ENCODE measurements at places on chromosomes 3 and 15.
A peak's percentile ranks its signal among the peaks of the same experiment; 100 is the strongest.

DNA sequence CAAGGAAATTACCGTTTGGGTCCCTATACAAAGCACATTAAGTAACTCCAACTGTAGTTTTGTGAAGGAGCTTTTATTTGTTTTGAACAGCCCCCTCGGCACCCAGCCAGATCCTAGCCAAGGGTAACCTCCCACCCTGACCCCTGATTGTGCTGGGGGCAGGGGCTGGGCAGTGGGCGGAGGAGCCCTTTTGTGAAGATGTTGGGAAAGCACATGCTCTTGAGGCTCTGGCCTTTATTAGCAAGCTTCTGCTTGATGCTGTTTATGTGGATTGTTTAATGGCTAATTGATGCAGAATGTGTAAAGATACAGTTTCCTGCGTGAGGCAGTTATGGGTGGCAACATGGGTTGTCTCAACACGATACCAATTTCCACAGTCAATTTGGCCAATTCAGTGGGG, 136.5 kb downstream of the MAP2K5 start:
- DNase-seq, result no peak

- DNase-seq, result no peak
These were observed 716 bp downstream of the SMC4 start for GRCh38 chr3:160400030-160400701.

GRCh38 chr15:69751147-69751546, 298.5 kb downstream of the RPLP1 start:
- DNase-seq, result no peak

DNA sequence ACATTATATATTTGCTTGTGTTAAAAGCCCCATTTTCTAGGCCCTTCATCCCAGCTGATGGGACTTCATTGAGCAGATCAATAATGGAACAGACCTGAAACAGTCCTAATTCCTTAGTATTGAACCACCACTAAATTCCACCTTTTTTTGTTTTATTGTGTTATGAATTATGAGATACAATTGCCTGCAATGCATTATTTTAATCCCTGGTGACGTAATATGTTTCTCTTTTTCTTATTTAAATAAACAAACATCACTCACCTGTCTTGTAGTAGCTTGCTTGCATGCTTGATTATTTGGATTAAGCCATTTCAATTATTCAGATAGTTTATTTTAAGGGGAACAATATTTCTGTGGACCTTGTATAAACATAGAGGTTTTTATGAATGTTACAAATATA, 40.7 kb upstream of the GMNC start:
- DNase-seq, result no peak

- DNase-seq, result no peak
These were observed 145.4 kb downstream of the PDZRN3 start for GRCh38 chr3:73479325-73479724.

GRCh38 chr15:71151081-71151480, 35.8 kb downstream of the THSD4 start:
- DNase-seq, result no peak

DNA sequence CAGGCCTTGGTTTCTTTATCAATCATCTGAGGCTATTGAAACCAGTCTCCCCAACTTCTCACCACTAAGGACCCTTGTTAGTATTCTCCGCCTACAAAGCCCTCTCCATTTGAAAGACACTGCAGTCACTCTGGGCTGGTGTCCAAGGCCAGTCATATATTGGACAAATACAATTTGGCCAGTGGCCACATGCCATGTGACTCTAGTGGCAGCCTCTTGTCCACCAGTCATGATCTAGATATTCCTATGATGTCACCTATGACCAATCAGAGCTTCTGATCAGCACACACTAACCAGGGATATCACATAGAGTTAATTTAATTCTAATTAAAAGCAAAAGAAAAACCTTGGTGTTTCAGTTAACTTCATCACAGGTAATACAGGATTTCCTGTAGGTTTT, 68.2 kb downstream of the RAB11A start:
- no peak for DNase-seq

DNA sequence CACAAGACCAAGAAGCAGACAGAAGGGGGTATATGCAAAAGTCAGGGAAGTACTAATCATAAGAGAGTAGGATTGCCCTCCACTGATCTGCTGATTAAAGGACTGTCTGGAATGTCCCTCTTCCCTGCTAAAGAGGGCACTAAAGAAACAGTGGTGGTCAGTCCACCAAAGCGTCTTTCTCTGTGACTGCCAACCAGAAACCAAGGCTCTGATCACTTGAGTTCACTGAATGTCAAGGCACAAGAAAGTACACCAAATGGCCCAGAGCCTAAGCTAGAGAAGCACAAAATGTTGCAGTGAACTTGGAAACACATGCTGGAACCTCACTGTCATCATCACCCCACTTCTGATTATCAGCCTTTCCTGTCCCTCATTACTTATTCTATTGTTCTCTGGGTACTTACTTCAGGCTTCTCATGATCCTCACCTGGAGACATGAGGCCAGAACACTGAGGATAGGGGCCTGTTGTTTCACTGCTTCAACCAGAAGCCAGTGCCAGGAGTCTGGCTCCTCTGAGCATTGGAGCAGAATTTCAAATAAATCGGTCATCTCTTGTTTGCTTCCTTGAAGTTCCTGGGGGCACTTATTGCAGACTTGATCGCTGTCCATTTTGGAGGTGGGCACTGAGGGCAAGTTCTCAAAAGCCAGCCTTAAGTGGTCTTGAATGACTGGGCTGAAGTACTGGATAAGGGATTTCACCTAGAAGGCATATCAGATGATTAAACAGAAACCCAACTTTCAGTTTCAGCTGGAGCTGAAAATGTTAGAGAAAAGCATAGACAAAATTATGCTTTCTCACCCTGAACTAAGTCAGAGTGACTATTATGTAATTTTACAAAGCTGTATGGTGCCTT, 58.9 kb downstream of the EIF3J start:
- no peak for DNase-seq

DNA sequence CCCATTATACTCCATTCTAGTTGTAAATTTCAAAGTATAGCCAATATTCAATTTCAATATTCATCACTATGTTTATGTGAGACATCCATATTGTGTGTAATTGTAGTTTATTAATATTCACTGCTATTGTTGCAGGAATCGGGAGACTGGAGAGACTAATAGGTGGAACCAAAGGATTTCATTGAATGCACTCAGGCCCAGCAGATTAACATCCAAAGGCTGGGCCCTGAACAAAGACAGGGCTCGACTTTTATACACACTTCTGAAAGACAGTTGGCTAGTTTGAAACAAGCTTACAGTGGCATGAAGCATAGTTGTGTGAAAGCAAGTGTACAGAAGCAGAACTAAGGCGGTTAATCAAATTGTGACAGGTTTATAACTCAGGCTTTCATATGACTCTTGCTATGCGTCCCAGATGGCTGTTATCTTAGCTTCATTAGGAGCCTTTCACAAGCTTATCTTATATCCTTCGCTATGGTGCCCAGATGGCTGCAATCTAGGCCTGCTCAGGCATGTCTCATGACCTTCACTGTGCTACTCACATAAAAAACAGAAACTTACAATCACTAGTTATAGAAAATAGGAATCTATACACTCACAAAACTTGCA, 1038.8 kb upstream of the EPHA6 start:
- DNase-seq, result no peak

DNA sequence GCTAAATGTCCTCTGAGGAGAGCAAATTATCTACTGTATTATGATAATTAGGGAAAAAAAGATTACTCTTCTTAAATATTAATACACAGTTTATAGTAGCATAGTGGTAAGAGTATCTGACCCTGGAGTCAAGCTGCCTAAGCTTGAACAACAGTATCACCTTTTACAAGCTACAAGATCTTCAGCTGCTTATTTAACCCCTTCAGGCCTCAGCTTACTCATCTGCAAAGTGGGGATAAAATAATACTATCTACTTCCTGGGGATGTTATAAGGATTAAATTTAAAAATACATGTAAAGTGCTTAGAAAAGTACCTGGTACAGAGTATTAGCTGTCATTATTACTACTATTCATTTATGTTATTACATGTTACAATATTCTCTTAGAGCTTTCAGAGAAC, 42.0 kb downstream of the SUMF1 start:
- DNase-seq, result no peak

DNA sequence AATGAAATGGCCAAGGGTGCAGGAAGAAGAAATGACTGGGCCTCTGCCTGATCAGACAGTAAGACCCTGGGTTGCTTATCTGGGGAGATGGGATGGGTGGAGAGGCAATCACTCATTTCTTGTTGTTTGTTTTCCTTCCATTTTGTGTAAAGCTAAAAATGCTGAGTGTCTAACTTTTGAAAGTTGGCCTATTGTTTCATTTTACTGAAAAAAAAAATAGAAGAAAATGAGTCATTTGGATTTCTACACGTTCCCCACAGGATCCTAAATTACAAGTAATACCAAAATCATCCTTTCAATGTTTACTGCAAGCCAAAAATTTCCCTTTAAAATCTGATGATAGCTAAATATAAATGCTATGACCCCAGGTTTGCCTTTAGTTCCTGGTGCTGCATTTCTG, 30.6 kb downstream of the PTX3 start:
- DNase-seq, result no peak

- DNase-seq, result no peak
These were observed 929.2 kb upstream of the CFAP20DC start for GRCh38 chr3:59978979-59979378.

GRCh38 chr3:5092018-5092417, 30.1 kb upstream of the ARL8B start:
- no peak for DNase-seq

DNA sequence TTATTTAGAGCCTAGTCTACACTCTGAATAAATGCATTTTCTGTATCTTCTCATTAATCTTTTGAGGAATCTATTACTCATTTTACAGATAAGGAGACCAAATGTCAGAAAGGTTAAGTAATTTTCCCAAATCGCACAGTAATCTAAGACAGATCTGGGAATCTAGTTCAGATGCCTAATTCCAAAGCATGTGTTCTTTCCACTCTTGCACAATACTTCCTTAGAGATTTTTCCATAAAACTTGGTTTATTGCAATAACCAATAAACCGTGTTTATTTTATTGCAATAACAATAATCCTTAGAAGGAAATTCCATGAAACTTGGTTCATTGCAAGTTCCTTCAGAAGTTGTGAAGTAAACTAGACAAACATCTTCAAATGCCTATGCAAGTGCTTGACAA, 17.4 kb upstream of the COL8A1 start:
- no peak for DNase-seq

DNA sequence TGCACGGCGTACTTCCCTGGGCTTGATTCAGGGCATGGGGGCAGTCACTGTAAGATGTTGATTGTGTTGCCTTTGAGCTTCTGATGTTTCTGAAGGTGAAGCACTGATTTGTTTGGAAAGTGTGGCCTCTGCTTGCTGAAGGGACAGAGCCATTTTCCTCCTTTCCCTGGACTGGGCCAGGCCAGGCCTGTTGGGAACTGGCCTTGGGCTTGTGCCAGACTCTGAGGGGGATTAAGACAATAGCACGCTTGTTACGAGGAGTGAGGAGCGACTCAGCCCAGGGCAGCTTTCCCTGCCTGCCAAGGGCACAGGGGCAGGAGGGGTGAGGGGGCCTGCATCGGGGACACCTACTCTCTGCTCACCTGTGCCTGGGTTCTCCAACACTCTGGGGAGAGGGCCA, 42.9 kb downstream of the LINGO1 start:
- DNase-seq, result no peak

DNA sequence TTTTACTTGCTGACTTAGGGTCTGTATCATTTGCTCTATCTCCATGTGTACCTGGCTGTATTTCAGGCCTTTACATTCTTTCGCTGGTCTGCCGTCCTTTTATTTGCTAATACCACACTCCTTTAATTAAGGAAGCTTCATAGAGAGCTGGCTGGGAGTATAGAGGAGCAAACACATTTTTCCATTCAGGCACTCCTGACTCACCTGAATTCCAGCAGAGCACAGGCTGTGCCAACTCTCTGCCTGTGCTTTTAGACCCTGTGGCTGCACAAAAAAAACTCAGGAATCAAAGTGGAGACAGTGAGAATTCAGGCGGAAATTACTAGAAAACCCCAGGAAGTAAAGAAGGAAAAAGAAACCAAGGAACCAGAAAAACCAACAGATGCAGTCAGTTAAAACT, 29.0 kb upstream of the ATP10A start:
- DNase-seq, result no peak

DNA sequence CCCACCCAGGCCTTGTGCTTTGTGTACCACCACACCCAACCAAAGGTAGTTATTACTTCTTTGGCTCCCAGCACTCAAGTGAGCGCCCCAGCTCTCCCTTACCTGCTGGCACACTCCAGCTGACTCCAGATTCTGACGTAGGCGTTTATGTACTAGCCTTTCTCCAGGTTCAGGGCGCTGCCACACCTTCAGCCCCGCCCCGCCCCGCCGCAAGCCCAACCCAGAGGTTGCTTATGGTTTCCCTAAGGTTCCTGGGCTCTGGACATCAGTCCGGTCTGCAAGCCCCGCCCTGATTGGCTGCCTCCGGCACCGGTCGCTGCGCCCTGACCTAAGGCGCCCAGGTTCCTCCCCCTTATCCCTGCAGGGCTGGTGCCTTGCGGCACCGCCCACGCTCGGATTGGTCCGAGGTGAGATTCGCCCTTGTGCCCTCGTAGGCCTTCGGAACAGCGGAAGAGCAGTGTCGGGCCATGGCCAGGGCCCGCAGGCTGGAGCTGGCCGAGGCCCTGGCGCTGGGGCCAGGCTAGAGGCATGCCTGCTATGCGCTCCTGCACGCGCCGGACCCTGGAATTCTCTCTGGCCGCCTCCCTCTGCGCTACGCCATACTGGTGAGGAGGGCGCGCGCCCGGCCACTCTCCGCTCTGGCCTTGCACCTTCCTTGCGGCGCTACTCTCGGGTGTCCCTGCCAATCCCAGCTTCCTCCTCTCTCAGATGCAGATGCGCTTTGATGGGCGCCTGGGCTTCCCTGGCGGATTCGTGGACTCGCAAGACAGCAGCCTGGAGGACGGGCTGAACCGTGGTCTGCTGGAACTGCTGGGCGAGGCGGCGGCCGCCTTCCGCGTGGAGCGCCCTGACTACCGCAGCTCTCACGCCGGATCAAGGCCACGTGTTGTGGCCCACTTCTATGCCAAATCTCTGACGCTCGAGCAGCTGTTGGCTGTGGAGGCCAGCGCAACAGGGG, 19.8 kb upstream of the NUDT16 start:
- DNase-seq, result peak; percentile 31

GRCh38 chr15:91833056-91833455, 20.5 kb upstream of the SLCO3A1 start:
- DNase-seq, result no peak

GRCh38 chr15:31403606-31404005, 77.0 kb downstream of the KLF13 start:
- DNase-seq, result no peak

All from NCI-H345 (cell line).